ENCODE measurements at places on chromosomes 1 and 21. TPM values are rescaled to one million over a fixed set of nuclear protein-coding genes. Genes with fewer than 3 reads are reported as not detected.

The TTC22 gene
- not detected for total RNA-seq

The SCP2 gene
- total RNA-seq = 252 TPM

The MCOLN2 gene
- total RNA-seq = 2.3 TPM

The PPIAL4G gene
- not detected for total RNA-seq

The TRIM45 gene
- total RNA-seq = 0.92 TPM

The VSIG8 gene
- not detected for total RNA-seq

The PPM1J gene
- 0.10 TPM for total RNA-seq

The HJV gene
- total RNA-seq = not detected

The SPRR2A gene
- not detected for total RNA-seq

The LCE3E gene
- not detected for total RNA-seq
